ENCODE measurements at places on chromosomes 2 and 18.

DNA sequence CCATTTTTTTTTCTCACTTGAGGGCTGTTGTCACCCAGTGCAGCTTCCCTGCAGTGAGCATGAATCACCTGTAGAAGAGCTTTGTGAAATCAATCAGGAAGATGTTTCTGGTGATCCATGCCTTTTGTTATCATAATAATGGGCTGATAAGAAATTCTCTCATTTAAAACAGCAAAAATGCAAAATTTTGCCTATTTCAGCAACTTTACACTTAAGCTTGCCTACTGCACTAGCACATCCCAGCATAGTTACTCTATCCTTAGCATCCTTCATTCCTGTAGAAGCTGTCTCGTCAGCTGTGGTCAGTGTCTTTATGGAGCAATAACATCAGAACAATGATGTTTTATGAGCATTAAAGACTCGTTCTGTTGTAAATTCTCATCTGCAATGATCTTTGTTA, 178.6 kb upstream of the ZNF804A start:
- DNase-seq: no peak

- DNase-seq: no peak
These were observed 38.8 kb downstream of the STRADB start for GRCh38 chr2:201490291-201490690.

DNA sequence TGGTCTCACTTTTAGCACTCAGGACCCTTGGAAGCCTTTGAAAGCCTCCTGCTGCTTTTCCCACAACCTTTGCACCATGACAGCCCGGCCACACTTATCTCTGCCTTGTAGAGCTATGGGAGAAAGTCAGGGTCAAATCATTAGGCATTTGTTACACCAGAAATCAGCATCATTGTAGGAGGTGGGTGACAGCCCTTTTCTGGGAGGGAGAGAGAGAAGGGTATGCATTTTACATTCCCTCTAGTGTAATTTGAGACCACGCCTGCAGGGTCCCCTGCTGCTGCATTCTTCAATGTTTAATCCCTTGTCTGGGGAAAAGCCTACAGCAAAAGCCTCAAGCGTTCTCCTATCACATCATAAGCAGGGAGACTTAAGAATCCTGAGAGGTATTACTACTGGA, 766.8 kb upstream of the FAM98A start:
- no peak for DNase-seq

DNA sequence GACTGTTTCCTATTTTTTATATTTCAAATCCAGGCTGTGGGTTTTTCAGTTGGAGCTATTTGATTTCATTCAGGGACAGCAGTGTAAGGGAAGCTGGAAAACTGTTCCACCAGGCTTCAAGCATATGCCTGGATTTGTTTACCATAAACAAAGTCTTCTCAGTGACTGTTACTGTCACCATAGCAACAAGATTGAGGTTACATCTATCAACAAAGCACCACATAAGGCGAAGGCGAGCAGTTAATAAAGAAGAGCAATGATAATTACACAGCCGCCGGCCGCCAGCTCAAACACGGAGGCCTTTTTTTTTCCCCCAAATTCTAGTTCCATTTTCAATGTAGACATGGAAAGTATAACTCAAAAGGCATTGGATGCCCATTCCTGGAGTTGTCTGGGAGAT, 553.7 kb upstream of the SYT4 start:
- DNase-seq: no peak

- no peak for DNase-seq
These were observed 49.3 kb upstream of the STK17B start for GRCh38 chr2:196220671-196221070.

DNA sequence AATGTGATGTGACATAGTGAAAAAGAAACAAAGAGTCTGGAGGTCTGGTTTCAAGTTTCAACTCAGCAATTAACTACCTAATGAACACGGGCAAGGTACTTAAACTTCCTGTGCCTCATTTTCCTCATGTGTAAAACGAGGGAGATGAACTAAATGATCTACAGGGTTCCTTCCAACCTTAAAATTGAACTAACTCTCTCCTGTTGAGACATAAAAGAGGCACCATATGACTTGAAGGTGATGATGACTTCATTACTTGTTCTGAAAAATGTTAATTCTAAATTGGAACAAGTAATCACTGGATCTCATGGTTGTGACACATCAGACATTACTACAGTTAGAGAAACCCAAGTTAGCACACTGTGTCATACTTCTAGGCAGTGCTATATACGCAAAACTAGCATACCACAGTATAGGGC, 8.9 kb upstream of the REL start:
- DNase-seq: no peak

GRCh38 chr2:82780050-82780449, 1679.0 kb downstream of the SUCLG1 start:
- DNase-seq: no peak

Data from activated CD4-positive, alpha-beta T cell treated with anti-CD3 and anti-CD28 coated beads, Interleukin-2, amount 50 U/mL, for 1 hour (primary cell).